SJSA1 (cell line): ENCODE measurements at places on chromosomes 12 and 14. TPM values are rescaled to one million over a fixed set of nuclear protein-coding genes. Genes with fewer than 3 reads are reported as not detected.

DNA sequence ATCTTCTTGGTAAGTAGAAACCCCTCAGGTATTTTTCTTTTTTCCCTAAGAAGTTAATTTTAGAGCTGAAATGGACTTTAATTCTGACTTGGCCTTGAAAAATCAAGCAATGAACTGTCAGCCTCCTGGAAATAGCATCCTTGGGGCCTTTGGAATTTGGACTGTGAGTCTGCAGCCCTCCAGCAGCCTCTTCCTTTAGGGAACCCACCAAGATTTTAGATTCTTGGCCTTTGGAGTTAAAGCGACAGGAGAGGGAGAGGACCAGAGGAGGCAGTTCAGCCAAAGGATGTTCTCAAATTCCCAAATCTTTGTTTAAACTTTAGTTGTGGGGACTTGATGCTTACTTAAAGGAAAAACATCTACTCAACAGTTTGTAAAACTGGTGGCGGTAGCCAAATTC is 288.6 kb downstream of the AACS start:
- DNase-seq: no peak

DNA sequence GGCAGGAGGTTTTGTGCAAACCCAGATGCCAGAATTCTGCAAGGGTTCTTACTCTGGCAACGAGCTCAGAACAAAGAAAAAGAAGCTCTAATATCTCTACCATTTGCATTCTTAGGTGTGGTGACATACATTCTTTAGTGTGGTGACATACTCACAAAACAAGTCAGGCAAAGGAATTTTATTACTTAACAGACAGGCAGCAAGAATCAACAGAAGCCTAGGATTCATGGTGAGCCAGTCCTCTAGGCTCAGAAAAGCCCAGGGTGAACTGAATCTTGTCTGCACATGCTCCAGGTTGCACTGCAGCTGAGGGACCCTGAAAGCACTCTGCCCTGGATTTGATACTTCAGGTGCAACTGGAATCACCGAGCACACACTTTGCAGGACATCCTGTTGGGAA is 122.4 kb upstream of the PTPRQ start:
- peak; percentile 11 for DNase-seq

Gene TMTC1
- total RNA-seq: 0.21 TPM in 1 of 2 replicates, not detected in the other

DNA sequence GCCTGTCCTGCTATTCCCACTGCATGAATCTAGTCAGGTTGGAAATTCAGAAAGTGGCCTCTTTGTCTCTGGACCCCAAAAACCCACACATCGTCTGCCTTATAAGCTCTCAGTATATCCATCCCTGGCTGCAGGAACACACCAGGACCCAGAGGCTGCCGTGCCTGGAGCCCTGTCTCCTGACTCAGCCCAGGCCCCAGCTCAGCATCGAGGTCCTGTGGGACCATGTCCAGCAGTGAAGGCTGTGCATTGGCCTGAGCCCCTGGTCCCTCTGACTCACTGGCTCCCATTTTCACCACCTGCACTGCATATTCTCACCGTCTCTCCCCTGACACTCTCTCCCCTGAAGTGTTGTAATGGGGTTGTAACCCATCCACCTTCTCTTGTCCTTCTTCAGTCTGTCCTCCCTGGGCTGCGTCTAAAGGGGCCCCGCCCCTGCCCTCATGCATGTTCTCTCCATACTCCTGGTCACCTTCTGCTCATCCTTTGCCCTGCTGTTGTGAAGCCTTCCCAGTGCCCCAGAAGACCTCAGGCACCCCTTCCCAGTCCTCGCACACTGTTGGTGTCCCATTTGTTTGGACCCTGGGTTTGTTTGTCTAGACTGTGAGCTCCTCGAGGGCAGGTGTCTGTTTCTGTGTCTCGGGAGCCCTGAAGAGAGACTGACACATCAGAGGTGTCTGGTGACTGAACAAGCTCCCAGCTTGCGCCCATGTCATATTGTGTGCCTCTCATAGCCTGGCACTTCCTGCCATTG is 43.8 kb downstream of the EVL start:
- DNase-seq: no peak

- no peak for DNase-seq
These were observed 666.8 kb upstream of the TMEM132C start for GRCh38 chr12:127600211-127600610.

Gene VTI1B
- total RNA-seq: 36.2 and 49.2 TPM in 2 replicates

Gene REC8
- 0.47 and 6.8 TPM in 2 replicates for total RNA-seq

- DNase-seq: no peak
These were observed 208.5 kb downstream of the FOXG1 start for GRCh38 chr14:28975084-28975483.

GRCh38 chr14:85535991-85536832 is 6.3 kb downstream of the FLRT2 start:
- no peak for DNase-seq

DNA sequence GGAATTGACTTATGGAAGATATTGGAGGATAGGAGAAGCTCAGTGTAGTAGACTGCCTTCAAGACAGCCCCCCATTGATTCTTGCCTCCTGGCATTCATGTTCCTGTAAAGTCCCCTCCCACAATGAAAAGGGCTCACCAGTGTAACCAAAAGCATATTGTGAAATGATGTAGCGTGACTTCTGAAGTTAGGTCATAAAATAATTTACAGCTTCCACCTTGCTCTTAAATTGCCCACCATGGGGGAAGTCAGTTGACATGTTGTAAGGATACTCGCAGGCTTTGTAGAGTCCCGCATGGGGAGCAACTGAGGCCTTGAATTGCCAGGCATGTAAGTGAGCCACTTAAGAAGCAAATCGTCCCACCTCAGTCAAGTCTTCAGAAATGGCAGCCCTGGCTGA is 25.1 kb downstream of the GTSF1 start:
- DNase-seq: no peak

- DNase-seq: no peak
These were observed 138.3 kb downstream of the PLXNC1 start for GRCh38 chr12:94286583-94287244.

DNA sequence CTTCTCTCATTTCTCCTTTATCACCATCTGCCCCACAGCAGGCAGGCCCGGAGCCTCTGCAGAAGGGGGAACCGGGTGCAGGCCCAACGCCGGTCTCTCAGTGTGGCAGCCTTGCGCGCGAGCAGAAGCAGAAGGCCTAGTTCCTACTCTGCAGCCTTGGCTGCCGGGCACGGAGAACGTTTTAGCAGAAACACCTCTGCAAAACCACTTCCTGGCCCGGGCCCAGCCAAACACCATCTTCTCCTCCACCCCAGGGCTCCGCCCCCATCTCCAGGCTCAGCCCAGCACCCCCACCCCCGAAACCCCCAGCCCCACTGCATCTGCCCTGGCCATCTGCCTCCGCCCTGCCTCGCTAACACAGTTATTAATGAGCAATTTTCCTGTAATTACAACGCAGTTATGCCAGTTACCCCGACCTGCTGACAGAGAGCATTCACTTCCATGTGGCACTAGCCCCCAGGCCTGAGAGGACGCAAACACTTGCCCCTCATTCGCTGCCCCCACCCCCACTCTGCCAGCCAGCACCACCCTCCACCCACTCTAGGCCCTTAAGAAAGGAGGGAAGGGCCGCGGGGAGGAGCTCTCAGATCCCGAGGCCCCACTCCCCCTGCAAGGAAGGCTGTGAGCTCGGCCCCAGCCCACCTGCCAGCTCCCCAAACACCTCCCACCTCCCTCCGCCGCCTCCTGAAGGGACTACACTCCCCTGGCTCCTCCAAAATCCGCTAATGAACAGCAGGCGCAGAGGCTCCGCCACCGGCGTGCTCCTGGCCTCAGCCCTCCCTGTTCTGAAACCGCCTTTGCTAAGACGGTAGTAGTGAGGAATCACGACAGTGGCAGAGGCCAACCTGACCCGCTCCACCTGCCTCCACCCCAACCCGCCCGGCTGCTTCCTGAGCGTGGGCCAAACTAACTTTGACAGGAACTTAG is 44.7 kb upstream of the FBRSL1 start:
- DNase-seq: no peak

DNA sequence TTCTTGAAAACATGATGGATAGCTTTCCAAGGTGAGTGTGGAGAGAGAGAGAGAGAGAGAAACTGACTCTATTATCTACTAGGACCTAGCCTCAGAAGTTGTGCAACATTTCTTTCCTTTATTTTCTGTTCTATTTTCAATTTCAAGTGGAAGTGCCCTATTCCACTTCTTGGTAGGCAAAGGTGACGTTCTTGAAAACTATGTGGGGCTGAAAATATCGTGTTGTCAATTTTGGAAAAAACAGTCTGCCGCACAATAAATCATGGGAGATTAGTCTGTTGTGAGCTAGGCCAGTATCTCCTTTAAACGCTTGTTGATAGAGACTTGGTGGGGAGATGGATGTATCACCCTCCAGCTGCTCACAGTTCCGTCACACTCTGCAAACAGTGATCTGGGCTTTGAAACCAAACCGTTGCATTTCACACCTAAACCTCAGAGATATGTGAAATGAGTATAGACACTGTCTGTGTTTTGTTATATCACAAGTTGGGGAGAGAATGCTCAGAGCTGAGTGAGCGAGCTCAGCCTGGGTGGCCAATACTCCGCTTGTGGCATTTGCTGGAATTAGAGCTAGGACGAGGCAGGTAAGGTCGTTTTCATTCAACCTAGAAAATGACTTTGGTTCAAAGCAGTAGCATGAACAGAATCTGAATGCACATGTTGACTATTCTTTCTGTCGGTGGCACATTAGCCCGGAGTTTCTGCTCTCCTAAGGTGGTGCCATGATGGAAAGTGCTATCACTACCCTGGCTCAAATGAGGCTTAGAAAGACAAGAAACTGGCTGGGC is 75.1 kb upstream of the ST8SIA1 start:
- no peak for DNase-seq

- DNase-seq: no peak
These were observed 4.3 kb downstream of the TINF2 start for GRCh38 chr14:24238123-24238522.

Gene PLD4
- not detected in 2 replicates for total RNA-seq

GRCh38 chr12:64082866-64083268 is 139.2 kb downstream of the KICS2 start:
- DNase-seq: no peak

Gene TAMALIN
- total RNA-seq: 6.8 and 13.1 TPM in 2 replicates

Gene IL22
- total RNA-seq: not detected in 2 replicates

Gene HPD
- total RNA-seq: 0.11 TPM in 1 of 2 replicates, not detected in the other

Gene PTPRR
- 1.6 and 3.4 TPM in 2 replicates for total RNA-seq

- DNase-seq: no peak
These were observed 12.1 kb downstream of the FGD6 start for GRCh38 chr12:95205016-95205624.

GRCh38 chr14:83697099-83697498 is 1832.8 kb upstream of the FLRT2 start:
- no peak for DNase-seq

DNA sequence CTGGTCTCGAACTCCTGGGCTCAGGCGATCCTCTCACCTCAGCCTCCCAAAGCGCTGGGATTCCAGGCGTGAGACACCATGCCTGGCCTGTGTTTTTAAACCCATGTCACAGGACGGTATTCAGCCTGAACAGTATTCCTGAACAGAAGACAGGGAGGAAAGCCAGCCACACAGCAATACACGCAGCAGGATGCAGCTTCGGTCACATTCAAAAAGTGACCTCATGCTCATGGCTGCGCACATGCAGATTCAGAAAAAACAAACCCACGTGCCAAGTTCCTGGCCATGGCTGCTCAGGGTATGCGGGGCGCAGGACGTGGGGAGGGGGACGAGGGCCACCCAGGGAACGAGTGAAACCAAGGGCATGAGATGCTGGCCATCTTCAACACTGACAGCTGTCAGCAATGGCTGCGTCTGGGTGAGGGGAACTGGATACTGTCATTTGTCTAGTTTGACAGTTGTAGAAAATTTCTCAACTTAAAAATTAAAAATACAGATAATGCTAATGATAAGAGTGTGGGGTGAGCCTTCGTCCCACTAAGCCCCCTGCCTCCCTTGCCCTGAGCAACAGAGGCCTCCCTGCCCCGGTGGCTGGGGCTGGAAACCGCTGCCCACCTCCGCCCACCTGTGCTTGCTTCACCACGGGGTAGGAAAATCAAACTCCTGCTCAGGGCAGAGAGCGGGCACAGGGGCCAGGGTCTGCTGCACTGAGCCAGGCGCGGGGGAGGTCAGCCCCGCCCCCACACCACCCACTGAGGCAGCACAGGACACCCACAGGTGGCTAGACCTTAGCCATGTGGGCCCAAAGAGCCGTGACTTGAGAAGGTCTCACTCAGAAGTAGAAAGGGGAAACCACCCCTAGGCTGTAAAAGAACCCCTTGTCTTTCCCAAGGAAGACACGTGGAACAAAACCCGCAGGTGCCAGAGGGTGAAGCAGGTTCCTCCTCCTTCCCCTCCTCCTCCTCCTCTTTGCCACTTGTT is 84.2 kb downstream of the SCARB1 start:
- no peak for DNase-seq
